ENCODE measurements at places on chromosomes 2 and 18.

DNA sequence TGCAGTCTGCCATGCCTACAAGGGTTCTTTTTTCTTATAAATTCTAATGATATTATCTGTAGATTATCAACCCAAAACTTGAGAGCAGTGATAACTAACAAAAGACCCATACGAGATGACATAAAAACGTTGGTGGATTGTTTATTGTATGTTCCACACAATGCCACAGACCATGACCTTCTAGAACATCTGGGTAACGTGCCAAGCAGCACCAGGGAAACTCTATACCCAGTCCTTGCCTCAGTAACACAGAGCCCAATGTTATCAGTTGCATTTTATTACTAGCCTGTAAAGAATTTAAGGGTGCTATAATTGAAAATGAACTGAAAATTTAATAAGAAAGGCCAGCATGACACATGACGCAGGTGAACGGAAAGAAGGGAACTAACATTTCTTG, 99.1 kb upstream of the UGP2 start:
- DNase-seq, result no peak

- DNase-seq, result no peak
These were observed 55.6 kb upstream of the MAP4K3 start for GRCh38 chr2:39492716-39493115.

- DNase-seq, result no peak
These were observed 23.8 kb downstream of the BOK start for GRCh38 chr2:241582328-241582727.

DNA sequence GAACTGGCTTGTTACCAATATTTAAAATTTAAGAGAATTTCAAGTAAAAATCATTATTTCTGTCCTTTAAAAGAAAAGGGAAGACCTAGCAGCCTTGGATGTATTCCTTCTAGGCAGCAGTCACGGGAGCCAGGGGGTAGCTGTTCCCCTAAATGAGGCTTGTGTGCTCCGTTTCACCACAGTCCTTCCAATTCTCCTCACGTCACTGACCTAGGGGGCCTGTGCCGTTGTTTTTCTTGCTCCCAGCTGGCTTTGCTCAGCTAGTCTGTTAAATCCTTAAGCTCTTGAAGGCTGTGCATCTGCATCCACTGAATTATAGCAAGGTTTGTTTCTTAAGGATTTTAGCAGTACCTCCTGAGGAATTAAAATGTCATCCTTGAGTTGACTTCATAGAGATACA, 9.9 kb downstream of the KLHL23 start:
- no peak for DNase-seq

- no peak for DNase-seq
These were observed 268.3 kb upstream of the REG3G start for GRCh38 chr2:78757191-78757590.

DNA sequence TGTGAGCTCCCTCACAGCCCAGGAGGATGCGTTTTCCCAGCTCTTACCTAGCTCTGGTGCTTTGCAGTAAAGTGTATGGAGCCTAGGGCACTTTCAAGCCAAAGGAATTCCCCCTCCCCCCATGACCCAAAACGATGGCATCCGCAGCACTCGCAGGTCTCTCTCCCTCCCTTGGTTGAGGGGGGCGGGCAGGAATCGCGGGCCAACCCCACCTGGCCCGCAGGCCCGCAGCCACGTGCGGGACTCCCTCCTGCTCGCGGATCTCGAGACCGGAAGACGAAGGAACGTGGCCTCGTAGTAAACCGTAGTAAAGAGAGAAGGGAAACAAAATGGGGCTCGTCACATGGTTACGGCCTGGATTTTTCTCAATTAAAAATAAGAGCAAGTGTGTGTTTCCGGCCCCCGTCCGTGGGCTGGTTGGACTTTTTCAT, 8.5 kb downstream of the IRS1 start:
- peak; percentile 28 for DNase-seq

DNA sequence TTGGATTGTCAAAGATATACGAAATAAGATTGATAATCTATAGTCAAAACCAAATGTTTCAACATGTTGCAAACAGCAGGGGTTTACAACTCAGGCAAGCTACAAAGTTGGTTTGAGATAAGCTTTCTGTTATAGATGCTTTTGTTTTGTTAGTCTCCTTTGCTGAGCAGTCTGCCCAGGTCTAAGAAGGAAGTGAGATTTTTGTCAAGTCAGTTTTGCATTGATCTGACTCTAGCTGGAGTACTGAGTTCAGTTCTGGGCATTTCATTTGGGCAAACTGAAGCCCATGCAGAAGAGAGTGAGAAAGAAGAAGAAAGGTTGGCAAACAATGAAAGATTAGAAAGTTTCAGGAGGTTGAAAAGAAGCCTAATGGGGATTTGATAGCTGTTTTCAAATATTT, 983.0 kb upstream of the SLC39A10 start:
- no peak for DNase-seq

Data from RWPE1 (cell line).